ENCODE measurements at places on chromosomes 1 and 21.

GRCh38 chr1:245501633-245502032 lies 346.8 kb downstream of the KIF26B start:
- DNase-seq: no peak

DNA sequence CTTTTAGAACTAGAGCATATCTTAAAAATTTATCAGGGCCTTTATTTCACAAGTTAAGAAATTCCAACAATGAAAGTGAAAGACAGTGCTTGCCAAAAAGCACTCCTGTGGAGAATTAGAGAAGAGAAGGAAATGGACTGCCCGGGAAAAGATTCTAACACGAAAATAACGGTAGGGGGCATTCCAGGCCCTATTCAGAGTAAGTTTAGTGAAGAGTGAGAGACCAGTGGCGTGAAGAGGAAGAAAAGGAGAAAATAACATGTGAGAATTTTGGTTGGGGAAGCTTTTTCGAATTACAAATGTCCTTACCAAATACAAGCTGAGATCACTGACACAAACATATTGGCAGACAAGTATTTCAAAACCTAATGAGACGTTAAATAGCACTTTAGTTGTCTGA lies 38.4 kb upstream of the RBM34 start:
- no peak for DNase-seq

DNA sequence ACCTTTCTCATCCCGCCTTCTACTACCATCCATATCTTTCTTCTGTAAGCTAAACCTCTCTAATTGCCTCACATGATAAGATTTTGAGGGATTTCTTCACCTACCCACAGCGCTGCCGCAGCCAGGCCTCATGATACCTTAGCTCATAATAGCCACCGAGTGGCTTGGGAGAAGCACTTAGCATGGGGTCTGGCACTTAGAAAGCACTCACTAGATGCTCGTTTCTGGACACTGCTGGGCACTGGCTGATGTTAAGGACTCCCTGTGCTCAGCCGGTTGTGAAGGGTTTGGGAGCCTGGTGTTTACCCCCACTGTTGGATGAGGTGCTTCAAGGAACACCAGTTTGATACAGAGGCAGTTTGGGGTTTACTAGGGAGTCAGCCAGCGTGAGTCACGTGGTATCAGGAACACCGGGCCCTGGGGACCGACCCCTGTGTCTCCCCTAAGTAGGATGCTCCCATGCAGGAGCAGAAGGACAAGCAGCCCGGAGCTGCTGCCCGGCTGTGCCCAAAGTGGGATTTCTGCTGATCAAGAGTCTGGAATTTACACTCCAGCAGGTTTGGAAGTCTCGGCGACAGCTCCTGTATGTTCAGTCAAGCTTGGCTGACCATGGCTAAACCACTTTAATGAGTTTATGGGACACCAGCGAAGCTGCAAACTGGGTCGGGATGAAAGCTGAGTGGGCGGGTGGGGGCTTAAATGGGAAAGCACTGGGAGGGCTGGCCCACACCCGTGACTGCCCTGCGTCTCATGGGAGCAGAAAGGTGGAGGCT lies 63.3 kb downstream of the GALNT2 start:
- DNase-seq: no peak

DNA sequence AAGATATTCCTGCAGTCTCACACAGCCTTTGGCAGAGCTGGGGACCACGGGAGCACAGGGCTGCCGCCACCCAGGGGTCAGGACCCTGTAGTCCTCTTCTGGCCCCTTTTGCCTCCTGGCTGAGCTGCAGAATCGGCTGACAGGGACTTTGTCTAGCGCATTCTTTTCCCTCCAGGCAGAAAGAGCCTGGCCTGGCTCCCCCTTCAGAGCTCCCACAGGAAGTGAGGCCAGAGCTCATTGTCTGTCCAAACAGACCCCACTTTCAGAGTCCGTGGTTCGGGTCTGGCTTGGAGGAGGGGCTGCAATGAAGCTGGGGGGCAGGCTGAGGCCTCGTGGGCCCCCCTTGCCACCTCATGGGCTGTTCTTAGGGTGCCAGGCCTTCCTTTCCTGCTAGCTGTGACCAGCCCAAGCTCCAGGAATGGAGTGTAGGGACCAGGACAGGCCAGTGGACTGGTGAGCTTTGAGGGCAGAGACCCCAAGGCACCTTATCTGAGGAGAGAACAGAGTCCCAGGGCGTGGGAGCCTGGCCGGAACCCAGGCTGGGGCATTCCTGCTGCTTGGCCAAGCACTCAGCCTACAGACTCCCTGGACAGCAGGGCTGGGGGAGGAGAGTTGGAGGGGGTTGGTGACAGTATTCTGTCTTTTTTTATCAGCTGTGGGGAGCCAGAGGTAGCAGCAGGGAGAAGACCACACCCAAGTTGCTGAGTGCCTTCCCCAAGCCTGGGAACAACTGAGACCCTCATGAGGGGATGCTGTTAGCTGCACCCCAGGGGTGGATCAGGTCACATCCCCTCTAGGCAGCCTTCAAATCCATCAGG lies 4.7 kb downstream of the CELSR2 start:
- DNase-seq: no peak

GRCh38 chr1:12167493-12168429 lies 970 bp downstream of the TNFRSF1B start:
- no peak for DNase-seq

DNA sequence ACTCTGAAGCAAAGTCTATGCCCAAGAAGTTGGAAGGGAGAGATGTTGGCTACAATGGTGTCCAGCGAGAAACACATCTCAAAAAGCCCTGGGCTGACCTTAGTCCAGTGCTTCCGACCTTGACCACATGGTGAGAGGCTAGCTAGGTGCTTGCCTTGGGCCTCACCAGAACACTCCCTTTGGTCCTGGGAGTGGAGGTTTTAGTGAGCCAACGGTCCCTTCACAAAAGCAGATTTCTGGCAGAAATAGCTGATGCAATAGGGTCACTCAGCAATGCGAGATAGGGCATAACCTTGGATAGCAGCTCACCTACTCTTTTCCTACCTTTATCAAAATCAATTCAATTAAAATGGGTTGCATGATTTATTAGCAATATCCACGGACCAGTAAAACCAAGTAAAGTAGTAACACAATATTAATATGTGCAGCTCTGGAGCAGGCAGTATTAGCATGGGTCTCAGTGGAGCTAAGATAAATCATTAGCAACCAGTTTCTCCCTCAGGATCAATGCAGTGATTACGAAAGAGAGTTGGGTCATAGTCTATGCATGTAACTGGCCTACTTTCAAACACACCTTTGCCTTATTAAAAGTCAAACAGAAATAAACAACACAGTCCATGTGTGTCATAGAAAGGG lies 1.9 kb downstream of the SLC30A10 start:
- DNase-seq: no peak

Measured in stimulated activated CD8-positive, alpha-beta memory T cell treated with anti-CD3 and anti-CD28 coated beads, Interleukin-4, amount 100 ng/mL, for 24 hours (primary cell).